ENCODE measurements at places on chromosomes 7 and 10.
A peak's percentile ranks its signal among the peaks of the same experiment; 100 is the strongest.

DNA sequence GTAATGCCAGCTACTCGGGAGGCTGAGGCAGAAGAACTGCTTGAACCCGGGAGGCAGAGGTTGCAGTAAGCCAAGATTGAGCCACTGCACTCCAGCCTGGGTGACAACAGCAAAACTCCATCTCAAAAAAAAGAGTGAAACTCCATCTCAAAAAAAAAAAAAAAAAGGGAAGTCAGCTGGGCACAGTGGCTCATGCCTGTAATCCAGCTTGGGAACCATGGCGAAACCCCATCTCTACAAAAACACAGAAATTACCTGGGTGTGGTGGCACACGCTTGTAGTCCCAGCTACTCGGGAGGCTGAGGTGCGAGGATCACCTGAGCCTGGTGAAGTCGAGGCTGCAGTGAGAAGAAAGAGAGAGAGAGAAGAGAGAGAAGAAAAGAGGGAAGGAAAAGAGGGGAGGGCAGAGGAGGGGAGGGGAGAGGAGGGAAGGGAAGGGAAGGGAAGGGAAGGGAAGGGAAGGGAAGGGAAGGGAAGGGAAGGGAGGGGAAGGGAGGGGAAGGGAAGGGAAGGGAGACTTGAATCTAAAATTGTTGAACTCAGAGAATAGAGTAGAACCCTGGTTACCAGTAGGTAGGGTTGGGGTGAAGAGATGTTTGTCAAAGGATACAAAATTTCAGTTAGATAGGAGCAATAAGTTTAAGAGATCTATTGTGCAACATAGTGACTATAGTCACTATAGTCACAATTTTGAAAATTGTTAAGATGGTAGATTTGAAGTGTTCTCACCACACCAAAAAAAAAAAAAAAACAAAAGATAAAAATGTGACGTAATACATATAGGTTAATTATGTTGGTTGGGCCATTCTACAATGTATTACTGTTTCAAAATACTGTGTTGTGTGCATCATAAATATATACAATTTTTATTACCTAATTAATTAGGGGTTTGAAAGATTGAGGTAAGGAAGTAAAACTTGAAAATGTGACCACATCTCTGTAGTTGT, 2.5 kb downstream of the SLC16A9 start:
- DNase-seq: no peak

- DNase-seq: peak; percentile 47
Observed at GRCh38 chr7:26293569-26294308, 2.1 kb downstream of the SNX10 start.

DNA sequence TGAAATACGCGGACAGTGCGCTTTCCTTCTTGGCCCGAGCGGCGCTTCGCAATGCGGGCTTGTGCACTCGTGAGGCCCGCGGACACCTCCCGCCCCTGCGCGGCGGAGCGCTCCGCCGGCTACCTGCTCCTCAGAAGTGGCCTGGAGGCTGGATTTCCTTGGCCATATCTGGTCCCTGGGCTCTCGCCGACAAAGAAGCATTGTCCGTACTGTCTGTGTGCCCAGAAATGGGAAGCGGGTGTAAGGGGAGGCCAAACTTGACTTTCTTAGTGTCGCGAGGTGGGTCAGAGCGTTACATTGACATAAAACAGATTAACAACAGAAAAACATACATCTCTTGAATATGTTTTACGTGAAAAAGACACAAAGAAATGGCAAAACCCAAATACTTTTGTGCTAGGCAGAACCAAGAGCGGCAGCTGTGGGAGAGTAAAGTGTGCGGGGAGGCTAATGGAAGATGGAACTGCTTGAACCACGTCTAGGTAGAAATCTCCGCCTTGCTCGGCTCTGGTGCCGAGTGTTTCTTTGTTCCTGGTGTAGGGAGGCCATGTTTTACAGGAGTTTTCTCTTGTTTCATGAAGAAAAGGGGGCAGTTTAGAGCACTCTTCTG, 1.4 kb downstream of the LANCL2 start:
- DNase-seq: no peak

GRCh38 chr7:143905509-143905908, 3.5 kb upstream of the TCAF1 start:
- no peak for DNase-seq

- DNase-seq: no peak
Observed at GRCh38 chr10:22599048-22599561, 115.3 kb downstream of the PIP4K2A start.

GRCh38 chr7:106365252-106366005, 80.6 kb upstream of the NAMPT start:
- no peak for DNase-seq

GRCh38 chr7:18995270-18995671, 122.2 kb downstream of the TWIST1 start:
- DNase-seq: no peak

DNA sequence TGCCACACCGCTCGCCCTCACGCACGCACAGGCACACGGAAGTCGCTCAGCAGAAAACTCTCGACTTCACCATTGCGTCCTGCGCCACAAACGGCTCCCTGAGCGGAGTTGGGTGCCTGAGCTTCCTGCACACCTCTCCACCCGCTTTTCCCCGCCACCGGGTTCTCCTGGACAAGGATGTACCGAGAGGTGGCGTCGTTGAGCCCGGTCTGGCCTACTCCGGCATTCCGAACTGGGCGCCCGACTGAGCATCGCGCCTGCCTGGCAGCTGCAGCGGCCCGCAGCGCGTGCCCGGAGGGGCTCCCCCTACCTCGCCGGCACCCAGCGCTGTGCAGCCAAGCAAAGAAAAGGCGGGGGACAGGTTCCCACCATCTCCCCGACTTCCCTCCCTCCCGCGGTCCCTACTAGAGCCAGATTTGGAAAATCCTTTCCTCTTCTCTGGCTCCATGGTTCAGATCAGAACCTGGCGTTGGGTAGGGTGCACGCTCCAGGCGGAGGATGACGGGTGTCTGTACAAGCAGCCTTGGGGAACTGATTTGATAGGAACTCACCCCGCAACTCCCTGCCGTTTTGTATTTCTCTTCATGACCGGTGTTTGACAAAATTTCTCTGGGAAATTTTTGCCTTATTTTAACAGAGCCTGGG, 1.7 kb downstream of the SORCS3 start:
- DNase-seq: no peak

DNA sequence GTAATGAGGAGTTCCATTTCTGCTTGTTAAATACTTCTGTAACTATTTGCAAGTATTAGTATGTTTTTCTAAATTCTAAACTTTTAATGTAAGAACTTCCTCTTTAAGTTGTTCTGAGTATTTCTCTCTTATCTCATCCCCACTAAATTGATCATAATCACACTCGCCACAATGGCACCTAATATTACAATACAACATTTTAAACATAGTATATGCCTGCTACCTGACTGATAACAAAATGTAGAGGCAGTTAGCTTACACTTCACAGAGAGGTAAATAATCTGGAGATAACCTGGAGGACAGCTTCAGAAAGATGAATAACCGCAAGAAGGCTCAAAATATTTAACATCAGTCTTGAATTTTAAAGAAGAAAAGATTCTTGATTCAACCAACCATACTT, 48.6 kb downstream of the HIBADH start:
- DNase-seq: no peak

GRCh38 chr7:72286519-72286918, 125.6 kb downstream of the CALN1 start:
- DNase-seq: no peak

DNA sequence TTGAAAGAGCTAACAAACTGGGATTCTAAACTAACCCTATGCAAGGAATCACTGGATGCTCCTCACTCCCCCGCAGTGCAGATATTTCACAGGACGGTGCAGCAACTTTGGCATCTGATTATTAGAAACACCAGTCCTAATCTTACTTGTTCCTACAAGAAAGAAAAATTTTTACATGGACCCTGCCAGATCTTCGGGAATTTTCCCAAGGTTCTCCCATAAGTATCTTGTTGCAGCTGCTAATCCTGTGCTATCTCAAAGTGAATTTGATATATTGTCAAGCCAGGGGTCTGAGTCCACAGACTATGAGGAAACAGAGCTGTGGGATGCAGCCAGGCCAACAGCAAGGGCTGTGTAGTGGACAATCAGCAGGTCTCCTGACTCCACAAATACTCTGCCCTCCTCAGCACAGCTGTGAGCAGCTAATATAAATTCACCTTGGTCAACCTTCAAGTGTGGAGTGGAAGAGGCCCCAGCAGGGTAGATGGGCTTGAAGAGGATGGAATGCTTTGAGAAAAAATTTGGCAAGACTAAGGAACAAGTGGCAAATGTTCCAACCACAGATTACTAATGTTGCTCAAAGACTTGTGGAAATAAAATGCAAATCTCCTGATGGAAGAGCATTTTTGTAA, 25.6 kb downstream of the VSTM4 start:
- DNase-seq: no peak
